ENCODE measurements at places on chromosomes 4 and X. TPM values are rescaled to one million over a fixed set of nuclear protein-coding genes. Genes with fewer than 3 reads are reported as not detected.

DNA sequence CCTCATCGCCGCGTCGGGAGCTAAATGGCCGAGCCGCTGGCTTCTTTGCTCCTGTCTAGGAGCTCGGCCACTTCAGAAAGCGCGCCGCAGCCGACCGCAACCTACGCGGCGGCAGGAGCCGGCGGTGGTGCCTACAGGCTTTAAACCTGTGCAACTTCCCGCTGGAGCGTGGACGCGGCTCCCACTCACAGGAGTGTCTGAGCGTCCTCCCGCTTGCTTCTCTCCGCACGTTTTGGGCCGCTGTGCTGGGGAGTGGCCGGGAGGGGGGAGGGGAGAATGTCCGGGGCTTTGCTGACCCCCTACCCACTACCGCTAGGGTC is 1.0 kb downstream of the NHSL2 start:
- no peak for DNase-seq

GRCh38 chr4:33709247-33709646 is 2535.1 kb downstream of the ARAP2 start:
- no peak for DNase-seq

- no peak for DNase-seq
These were observed 110.0 kb downstream of the DHRSX start for GRCh38 chrX:2390754-2391153.

DNA sequence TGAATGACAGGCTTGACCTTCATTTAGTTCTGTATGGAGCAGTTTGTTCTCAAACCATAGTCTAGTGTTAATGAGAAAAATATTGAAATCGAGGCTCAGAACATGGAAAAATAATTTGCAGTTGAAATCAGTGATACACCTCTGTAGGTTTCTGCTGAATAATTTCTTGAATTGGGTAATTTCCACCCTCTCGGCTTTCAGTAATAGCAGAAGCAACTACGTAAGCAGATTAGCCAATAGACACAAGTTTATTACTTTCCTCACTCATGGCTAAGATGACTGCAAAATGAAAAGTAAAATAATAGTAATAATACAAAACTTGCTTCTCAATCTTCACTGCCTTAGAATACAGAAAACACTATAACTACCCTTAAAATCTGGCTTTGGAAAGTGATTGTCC is 46.0 kb downstream of the USP38 start:
- no peak for DNase-seq

DNA sequence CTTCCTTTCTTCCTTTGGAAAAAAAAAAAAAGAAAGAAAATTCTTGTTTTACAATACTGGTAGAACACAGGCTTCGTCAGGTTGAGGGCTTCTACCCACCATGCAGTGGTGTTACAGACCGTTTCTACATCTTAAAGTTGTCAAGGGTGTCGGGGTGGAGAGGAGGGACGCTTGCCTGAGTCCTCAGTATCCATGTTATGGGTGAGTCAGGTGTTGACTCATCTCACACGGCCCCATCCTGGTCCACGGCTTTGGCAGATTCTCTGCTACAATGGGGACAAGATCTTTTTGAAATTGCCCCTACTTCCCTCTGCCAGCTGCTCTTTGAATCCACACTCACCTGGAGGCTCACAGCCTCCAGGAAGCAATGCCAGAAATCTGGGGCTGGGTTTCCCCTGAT is 310.3 kb upstream of the ZFP42 start:
- DNase-seq, result no peak

DNA sequence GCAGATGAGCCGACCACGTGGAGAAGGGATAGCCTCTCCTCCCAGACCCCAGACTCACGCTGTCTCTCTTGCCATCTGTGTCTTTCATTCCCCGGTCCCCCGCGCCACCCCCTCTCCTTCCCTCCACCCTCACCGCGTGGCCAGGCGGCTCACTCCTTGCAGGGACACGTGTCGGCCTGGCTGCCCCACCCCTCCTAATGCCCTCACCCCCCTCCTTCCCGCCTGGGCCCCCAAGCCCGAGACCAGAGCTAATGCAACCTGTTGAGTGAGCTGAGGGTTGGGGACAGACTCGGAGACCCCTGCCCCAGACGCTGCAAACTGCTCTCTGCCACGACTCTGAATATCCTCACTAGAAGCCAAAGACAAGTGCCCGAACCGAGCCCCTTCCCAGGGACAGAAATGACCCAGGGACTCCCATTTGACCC is 1.8 kb downstream of the SLC38A5 start:
- no peak for DNase-seq

GRCh38 chr4:91366554-91366953 is 937.2 kb upstream of the GRID2 start:
- no peak for DNase-seq

DNA sequence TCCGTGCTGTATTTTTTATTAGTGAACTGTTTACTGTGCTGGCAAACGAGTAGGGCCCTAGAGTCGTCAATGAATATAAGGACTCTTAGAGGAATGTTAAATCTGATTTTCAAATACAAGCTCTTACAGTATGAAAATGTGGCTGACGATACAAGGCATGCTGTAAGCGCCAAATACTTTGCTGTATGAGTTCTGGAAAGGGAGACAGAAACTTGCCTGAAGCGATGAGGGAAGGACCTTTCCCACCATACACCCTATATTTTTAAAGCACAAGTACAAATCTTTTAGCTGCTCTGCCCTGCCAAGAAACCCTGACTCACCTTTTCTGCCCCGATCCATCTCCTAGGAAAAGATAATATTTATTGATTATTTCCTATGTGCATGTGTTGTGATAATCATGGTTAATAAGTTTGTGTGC is 15.7 kb upstream of the RUFY3 start:
- DNase-seq, result no peak

- DNase-seq, result no peak
These were observed 980 bp upstream of the GIMD1 start for GRCh38 chr4:106369456-106370060.

DNA sequence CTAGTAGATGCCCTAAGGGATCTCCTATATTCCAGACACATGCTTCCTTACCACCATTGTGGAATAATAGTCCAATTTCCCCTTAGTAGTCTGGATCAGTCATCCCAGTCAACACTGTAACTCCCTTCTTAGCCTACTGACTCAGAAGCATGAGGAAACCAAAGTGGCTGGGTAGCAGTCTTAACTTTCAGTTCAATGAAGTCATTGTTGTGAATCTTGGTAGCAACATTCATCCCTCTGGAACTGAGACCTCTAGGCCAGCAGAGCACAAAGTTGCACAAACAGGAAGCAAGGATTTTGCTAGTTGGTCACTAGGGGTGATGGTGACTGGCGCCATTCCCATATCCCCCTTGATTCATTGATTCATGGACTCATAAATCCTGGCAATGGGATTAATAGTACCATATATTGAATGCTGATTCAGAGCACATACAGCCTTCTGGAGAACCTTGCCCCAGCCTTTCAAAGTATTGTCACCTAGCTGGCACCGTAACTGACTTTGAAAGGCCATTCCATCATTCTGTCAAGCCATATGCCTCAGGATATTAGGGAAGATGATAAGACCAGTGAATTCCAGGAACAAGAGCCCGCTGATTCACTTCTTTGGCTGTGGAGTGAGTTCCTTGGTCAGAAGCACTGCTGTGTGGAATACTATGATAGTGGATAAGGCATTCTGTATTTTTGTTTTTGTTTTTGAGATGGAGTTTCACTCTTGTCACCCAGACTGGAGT is 19.7 kb upstream of the GPAT3 start:
- no peak for DNase-seq

Gene RRH
- total RNA-seq, result 0.36 TPM

DNA sequence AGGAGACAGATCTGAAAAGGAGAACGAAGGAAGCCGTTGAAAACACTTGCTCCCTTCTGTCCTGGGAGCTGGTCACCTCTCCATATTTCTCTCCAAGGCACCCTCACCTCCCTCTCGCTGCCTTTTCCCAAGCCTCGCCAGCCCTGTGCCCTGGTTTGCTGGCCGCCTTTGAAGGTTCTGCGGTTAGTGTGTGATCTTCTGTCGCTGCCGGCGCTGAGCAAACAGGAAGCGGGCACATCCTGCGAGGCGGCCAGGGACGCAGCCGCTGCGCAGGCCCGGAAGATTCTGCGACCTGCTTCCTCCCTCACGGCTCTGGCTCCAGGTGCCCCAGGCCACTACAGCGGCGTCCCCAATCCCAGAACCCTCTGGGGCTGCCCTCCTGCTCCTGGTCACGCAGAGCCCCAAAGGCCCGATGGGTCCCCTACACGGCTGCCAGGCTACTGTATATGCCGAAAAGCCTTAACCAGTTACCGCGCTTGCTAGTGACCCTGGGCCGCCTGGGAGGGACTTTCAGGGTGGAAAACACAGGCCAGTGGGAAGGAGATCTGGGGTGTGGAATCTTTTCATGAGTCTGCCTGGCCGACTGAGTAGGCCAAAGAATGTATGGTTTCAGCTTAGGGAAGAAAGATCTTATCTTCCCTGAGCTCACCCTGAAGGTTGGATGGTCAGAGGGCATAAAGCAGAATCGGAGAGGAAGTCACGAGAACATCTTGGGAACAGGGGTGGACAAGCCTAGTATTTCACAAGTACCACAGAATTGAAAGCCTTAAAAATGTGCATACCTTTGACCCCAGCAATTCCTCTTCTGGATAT is 2.3 kb upstream of the SASH3 start:
- DNase-seq, result peak; percentile 68

DNA sequence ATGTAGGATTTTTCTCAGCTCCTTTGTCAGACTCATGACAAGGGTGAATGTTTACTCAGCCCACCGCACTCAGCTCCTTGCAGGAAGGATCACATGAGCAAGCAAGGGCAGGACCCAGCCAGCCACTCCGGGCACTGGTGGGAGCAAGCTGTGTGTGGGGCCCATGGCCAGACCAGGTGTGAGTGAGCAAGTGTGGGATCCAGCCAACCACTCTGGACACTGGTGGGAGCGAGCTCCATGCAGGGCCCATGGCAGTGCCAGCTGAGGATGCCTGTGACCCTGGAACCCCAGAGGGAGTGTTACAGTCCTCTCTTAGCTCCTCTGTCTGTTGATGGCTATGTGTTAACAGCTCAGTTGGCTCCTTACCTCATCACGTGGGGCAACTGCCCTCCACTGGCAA is 2750.6 kb downstream of the PCDH7 start:
- no peak for DNase-seq

- DNase-seq, result no peak
These were observed 4.6 kb downstream of the BMPR1B start for GRCh38 chr4:94762326-94762725.

Gene EGF
- 37.1 TPM for total RNA-seq

DNA sequence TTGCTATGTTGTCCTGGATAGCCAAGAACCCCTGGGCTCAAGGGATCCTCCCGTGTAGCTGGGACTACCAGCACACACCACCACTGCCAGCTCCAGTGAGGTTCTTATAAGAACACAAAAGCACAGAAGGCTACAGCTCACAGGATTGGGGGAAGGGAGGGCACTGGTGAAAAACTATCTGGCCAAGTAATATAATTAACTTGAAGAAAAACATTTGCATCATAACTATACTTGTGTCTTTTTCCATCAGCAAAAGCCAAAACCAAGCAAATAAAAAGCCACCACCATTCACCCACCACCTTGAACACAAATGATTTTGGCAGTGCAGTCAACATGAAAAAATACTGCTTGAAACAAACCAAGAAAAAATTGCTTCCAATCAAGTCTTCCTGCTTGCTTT is 188.2 kb downstream of the MAML3 start:
- DNase-seq, result no peak

- no peak for DNase-seq
These were observed 134.5 kb upstream of the PCDH10 start for GRCh38 chr4:133014473-133015135.

Gene ITGB1BP2
- total RNA-seq, result 17.7 TPM

DNA sequence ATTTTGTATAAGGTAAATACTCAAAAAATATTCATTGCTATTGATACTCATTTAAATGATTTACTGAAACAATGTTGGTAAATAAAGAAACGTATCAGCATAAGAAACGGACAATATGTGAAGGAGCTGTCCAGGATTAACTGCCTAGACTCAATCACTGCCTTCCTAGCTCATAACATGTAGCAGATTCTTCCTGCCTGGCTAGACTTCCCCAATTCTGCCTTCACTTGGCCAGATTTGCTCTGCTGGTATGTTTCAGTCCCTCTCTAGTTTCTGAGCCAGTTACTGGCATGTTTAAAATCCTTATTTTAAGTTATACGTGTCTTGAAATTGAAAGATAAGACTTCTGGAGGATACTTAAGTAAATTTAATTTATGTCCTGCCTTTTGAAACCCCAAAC is 740.3 kb downstream of the CENPC start:
- no peak for DNase-seq

- DNase-seq, result no peak
These were observed 1682.7 kb upstream of the PCDH7 start for GRCh38 chr4:29037501-29037900.

GRCh38 chrX:35919536-35920309 is at the start of gene CFAP47:
Gene CFAP47, plus strand, starts transcription at chrX:35919734. Its CDS starts 66 bp downstream, at chrX:35919800.
- no peak for DNase-seq

DNA sequence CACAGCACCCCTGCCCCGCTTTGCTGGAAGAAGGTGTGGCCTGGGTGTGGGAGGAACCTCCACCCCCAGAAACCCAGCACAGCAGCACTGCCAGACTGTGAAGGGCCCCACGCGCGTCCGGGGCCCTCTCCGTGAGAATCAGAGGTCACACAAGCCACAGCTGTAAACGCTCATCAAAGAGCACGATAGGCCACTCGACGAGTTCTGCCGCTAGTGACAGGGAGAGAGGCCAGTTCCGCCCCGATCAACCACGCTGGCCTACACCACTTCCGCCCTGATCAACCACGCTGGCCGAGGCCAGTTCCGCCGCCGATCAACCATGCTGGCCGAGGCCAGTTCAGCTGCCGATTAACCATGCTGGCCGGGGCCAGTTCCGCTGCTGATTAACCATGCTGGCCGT is 25.9 kb upstream of the ADRA2C start:
- no peak for DNase-seq

Gene GABRQ
- total RNA-seq, result not detected

- DNase-seq, result no peak
These were observed 632.4 kb upstream of the ZFP42 start for GRCh38 chr4:187362937-187363857.

DNA sequence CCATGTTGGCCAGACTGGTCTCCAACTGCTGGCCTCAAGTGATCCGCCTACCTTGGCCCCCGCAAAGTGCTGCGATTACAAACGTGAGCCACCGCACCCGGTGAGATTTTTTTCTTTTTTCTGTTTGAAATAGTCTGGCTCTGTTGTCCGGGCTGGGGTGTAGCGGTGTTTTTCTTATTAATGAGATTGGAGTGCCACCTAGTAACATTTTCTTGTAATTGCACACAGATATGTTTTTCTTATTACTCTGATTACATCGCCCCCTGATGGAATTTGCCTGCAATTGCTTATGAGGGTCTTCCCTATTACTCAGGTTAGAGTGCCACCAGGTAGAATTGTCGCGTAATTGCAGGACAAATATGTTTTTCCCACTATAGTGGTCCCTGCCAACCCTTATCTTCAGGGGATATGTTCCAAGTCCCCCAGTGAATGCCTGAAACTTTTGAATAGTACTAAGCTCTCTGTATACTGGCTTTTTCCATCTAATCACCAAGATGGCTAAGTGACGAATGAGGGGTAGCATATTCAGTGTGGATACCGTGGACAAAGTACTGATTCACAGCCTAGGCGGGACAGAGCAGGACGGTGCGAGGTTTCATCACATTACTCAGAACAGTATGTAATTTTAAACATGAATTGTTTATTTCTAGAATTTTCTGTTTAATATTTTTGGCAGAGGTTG is 8.6 kb upstream of the PDHA1 start:
- no peak for DNase-seq

Measured in psoas muscle (tissue), 8 donors.